ENCODE measurements at places on chromosomes 5 and 9.

- DNase-seq: peak; percentile 34
Measured at GRCh38 chr5:9544502-9545135, 1.3 kb downstream of the SEMA5A start.

DNA sequence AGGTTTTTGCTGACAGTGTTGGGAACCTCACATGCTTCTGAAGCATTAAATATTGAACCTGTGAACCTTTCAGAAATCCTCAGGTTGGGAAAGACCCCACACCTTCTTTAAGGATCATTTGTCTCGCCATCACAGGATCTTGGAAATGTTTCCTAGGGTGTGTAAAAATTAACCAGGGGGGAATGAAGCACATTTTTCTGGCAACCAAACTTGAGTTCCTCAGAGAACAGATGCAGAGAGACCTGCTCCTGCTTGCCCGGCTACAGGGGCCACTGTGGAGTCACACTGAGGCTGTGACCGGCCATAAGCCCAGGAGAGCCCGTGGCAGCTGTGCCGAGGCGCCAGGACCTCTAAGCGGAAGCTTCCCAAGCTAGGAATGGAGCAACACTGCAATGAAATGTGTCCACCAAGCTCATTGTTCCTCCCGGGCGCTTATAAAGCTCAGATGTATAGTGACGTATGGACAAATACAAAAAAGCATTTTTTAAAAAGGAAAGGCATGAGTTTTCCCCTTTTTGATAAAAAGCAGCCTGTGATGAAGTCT, 7.7 kb downstream of the CXCL14 start:
- DNase-seq: no peak

DNA sequence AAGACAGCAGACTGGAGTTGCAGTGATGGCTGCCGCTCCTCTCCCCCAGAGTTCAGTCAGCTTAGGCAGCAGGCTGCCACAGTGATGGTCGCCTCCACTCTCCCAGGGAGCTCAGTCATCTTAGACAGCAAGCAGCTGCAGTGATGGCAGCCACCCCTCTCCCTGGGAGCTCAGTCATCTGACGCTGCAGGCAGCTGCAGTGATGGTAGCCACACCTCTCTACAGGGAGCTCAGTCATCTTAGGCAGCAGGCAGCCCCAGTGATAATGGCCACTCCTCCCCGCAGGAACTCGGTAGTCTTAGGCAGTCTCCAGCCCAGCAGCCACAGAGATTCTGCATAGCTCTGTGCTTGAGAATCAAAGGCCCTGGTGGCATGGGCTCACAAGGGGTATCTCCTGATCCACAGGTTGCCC, 582.7 kb downstream of the DTWD2 start:
- no peak for DNase-seq

- DNase-seq: no peak
Measured at GRCh38 chr5:82534986-82535385, 256.8 kb upstream of the RPS23 start.

GRCh38 chr5:64980176-64980575, 211.4 kb downstream of the CWC27 start:
- DNase-seq: no peak

DNA sequence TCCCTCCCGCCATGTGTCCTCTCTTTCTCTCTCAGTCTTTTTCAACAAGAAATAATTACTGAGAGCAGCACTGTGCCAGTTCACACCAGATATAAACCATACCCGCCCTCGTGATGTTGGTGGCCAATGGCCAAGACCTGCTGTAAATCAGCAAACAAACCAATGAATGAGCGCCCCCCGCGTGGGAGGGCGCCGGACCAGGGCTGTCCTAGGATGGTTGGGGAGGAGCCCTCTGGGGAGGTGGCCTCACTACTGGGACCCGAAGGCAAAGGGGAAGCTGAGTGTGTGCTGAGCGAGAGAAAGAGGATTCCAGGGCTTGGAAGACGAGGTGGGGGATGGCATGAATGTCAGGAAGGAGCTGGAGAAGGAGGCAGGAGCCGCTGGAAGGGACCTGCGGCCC, 51.2 kb upstream of the BARHL1 start:
- no peak for DNase-seq

DNA sequence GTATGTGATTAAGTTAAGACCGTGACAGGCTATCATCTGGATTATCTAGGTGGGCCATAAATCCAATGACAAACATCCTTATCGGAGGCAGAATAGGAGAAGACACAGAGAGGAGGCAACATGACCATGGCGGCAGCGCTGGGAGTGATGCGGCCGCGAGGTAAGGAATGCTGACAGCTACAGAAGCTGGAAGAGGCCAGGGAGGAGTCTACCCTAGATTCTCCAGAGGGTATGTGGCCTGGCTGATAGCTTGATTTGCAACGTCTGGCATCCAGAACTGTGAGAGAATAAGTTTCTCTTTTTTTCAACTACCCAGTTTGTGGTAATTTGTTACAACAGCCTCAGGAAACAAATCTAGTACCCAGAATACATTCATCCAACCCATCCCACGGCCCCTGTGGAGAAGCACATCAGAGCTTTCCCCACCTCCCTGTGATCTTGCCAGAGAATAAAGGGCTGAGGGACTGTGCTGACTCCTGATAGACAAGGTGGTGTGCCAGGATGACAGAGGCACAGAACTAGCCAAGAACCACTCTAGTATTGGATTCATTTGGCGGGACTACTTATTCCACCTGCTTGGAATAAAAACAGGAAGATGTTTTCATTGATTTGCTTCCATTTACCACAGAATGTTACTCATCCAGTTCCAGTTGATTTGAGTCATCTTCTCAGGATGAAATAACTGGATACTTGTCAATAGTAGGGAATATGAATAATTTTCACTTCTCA, 187.4 kb downstream of the MAN2A1 start:
- DNase-seq: no peak

GRCh38 chr9:79471580-79472543, 99.9 kb upstream of the TLE4 start:
- peak; percentile 4 for DNase-seq

DNA sequence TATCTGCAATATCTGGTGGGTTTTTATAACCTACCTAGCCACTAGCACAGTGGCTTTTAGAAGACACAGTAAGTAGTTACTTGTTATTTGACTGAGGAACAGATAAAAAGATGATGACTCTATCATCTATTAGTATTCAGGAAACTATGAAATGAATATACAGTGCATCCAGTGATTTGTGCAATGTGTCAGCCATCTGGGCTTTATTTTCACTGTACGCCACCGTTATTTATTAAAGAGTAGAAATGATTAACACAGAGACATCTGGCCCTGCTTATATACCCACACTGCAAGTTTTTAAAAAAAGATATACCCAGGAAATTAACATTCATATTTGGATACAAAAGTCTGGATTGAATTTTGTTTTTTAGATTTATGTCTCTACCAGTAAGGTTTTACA, 408.4 kb downstream of the PDE4D start:
- no peak for DNase-seq

GRCh38 chr5:112918679-112919078, 3.3 kb downstream of the REEP5 start:
- DNase-seq: no peak

DNA sequence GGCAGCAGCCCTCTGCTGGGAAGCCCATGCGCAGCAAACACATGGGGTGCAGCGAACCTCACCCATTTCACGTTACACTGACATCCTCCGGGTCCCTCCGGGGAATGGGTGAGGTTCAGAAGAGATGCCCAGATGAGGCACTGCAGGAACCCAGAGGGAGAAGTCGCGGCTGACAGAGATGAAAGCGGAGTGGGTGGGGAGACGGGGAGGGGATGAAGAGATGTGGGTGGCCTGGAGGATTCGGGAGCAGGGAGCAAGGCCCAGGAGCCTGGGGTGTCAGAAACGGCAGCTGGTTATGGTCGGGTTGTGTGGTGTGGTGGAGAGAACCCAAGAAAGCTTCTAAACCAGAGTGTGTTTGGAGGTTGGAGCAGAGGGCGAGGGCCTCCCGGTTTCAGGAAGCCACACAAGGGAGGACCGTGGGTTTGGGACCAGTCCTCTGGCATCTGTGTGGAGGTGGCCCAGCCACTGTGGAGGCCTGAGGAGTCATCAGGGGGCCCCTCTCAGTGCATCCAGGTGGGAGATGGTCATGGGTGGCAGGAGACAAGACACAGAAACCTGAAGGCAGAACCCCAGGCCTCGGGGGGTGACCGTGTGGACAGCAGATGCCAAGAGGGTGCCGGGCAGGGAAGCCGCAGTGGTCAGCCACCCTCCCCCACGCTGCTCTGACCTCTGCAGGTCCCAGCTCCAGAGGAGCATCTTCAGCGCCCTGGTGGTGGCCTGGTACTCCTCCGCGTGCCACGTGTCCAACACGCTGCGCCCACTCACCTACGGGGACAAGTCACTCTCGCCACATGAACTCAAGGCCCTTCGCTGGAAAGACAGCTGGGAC, 8.6 kb downstream of the UCK1 start:
- no peak for DNase-seq

DNA sequence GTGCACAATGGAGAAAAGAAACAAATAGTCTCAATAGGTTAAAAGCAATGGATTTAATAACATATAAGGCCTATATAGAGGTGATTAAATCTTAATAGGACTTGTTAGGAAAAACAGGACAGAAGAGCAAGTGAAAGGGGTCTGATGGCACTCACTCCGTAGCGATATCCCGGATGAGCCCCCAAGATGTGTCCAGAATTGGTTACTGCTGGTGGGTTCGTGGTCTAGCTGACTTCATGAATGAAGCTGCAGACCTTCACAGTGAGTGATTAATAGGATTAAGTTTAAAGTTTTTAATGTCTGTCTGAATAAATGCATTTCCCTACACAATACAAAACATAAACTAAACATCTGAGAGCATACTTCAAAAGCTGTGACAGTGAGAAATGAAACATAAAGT, 110.4 kb upstream of the FAM174A start:
- no peak for DNase-seq

GRCh38 chr9:13033959-13034693, 245.4 kb downstream of the MPDZ start:
- DNase-seq: no peak

GRCh38 chr9:111957856-111958631, 61.4 kb downstream of the UGCG start:
- peak; percentile 22 for DNase-seq

DNA sequence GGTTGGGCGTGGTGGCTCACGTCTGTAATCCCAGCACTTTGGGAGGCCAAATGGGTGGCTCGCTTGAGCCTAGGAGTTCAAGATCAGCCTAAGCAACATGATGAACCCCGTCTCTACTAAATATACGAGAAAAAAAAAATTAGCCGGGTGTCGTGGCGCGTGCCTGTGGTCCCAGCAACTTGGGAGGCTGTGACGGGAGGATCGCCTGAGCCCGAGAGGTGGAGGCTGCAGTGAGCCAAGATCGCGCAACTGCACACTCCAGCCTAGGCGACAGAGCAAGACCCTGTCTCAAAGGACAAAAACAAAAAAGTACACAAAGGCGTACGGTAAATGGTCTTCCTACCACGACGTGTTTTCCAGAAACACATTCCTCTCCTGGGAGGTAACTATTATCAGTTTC, 538 bp upstream of the BDP1 start:
- no peak for DNase-seq
